ENCODE measurements at places on chromosomes 7 and 10. TPM values are rescaled to one million over a fixed set of nuclear protein-coding genes. Genes with fewer than 3 reads are reported as not detected.

Gene CPA5
- not detected for total RNA-seq

Gene ZNF282
- total RNA-seq: 25.7 TPM

Gene PTF1A
- total RNA-seq: not detected

Gene TBXAS1
- total RNA-seq: 3.4 TPM

Gene TDRD1
- under 0.01 TPM for total RNA-seq

Gene LIPF
- total RNA-seq: not detected

Gene HOXA2
- not detected for total RNA-seq

Gene PIP
- not detected for total RNA-seq

Gene MNX1
- not detected for total RNA-seq

Gene LIPK
- not detected for total RNA-seq

Gene NDUFB2
- 45.4 TPM for total RNA-seq

Gene NFE2L3
- 19.2 TPM for total RNA-seq

Gene GBX1
- not detected for total RNA-seq

Gene AHR
- total RNA-seq: 20.9 TPM

Gene UTF1
- not detected for total RNA-seq

Gene ODAD2
- total RNA-seq: 1.9 TPM
